ENCODE measurements at places on chromosomes 13 and 19.

- no peak for DNase-seq
Measured at GRCh38 chr13:114049026-114049425, 75.2 kb upstream of the C13orf46 start.

- DNase-seq: no peak
Measured at GRCh38 chr19:5298471-5298901, 42.1 kb downstream of the PTPRS start.

- DNase-seq: no peak
Measured at GRCh38 chr13:80259159-80259558, 81.8 kb downstream of the SPRY2 start.

DNA sequence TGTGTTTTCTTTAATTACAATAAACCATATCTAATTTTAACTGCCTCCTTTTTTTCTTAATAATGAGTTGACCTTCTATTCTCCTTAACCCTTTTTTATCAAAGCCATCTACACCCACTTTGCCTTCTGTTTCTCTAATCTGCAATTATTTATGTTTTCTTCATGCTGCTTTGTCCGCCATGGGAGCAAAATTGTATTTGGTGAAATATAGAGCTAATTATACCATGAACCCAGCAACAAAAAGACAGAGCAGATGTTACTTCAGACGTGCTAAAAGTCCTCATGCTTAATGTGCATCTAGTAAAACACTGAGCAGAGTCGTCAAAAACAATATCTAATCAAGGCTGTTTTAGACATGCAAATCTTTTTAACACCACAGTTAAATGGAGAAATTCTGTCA lies 264.7 kb downstream of the DACH1 start:
- peak; percentile 51 for DNase-seq

Measured in NCI-H1105 (cell line).